Urinary bladder (tissue), 4 donors: ENCODE measurements at places on chromosomes 3 and 15. TPM values are rescaled to one million over a fixed set of nuclear protein-coding genes. Genes with fewer than 3 reads are reported as not detected.

- no peak for DNase-seq
Observed at GRCh38 chr3:126152458-126152857, 27.9 kb downstream of the ALDH1L1 start.

DNA sequence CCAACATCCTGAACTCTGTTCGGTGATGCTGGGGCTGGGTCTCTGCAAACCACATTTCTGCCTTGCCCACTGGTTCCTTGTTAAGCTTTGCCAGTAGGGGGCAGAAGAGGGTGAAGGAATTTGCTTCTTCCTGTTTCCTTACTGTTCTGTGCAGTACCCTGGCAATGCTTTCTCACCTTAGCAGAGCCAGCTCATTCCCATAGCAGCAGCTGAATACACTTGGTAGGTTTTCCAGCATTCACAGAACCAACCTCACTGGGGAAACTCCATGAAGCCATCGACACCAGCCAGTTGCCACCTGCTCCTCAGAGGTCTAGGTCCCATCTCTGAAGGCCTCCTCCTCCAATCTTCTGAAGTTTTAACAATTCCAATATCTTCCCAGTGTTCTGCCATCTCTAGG lies 308.4 kb downstream of the PDCD6IP start:
- DNase-seq, result no peak

GRCh38 chr3:124838963-124839362 lies 48.2 kb downstream of the ITGB5 start:
- DNase-seq, result no peak

C3orf18 gene
- 21.6 TPM for polyA plus RNA-seq

GRCh38 chr3:120765830-120766493 lies 23.4 kb downstream of the GTF2E1 start:
- DNase-seq, result no peak

- no peak for DNase-seq
Observed at GRCh38 chr3:12004741-12005513, 739 bp downstream of the SYN2 start.

- no peak for DNase-seq
Observed at GRCh38 chr15:73582851-73583379, 50.3 kb downstream of the NPTN start.

- DNase-seq, result no peak
Observed at GRCh38 chr15:98902931-98903330, 104.7 kb downstream of the PGPEP1L start.

GRCh38 chr3:5791558-5791957 lies 604.1 kb downstream of the EDEM1 start:
- no peak for DNase-seq

SPPL2A gene
- 57.2 TPM for polyA plus RNA-seq

BCL2A1 gene
- polyA plus RNA-seq, result 1.8 TPM

- DNase-seq, result no peak
Observed at GRCh38 chr3:123353227-123353849, 95.6 kb downstream of the ADCY5 start.

DNA sequence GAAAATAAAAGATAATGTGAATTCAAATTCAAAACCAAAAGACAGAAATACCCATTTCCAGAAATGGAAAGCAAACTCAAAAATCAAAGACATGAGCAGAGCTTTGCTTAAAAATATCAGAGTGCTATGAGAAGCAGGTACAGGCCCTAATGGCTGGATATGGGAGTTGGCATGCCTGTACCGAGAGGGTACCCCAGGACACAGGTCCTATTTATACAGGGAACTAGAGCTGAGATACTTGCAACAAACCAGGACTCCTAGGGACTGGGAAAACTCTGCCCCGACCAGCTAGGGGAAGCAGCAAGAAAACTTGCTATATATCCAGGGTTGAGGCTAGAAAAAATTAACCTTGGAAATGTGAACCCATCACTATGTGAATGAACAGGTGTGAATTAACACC lies 36.0 kb upstream of the SYNPR start:
- DNase-seq, result no peak

GOLGA6B gene
- polyA plus RNA-seq, result 0.06 TPM

DNA sequence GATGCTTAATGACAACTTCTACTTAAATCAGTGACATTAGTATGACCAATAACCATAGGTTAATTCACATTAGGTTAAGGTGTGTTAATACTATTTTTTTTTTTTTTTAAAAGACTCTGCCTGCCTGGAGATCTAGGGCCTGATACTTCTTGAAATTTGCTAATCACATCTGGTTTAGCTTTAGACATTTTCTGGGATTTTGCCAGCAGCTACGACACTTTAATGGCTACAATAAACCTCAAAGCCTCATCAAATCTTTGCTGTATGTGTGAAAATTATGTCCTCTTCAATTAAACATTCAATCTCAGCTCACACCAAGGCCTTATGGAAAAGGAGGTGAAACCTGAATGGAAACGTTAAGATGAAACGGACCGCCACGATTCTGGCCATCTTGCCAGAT lies 167.9 kb downstream of the GREM1 start:
- DNase-seq, result no peak

B3GALNT1 gene
- polyA plus RNA-seq, result 10.7 TPM

- DNase-seq, result no peak
Observed at GRCh38 chr3:15015456-15015855, 49.7 kb downstream of the MRPS25 start.

MKRN2OS gene
- polyA plus RNA-seq, result 0.33 TPM

- no peak for DNase-seq
Observed at GRCh38 chr15:74032046-74032445, 37.5 kb downstream of the PML start.

SERPINI1 gene
- polyA plus RNA-seq, result 8.9 TPM

GRCh38 chr15:86759800-86760523 lies 680.3 kb downstream of the AGBL1 start:
- no peak for DNase-seq
